ENCODE measurements at places on chromosomes 7 and 10. TPM values are rescaled to one million over a fixed set of nuclear protein-coding genes. Genes with fewer than 3 reads are reported as not detected.

The AOC1 gene
- not detected for total RNA-seq

The MYL10 gene
- not detected for total RNA-seq

The CCL26 gene
- 0.27 TPM for total RNA-seq

The MKLN1 gene
- 31.7 TPM for total RNA-seq

The KIAA1549 gene
- total RNA-seq = 7.5 TPM

The HOGA1 gene
- 1.4 TPM for total RNA-seq

The HK1 gene
- total RNA-seq = 34.2 TPM

The GPR37 gene
- total RNA-seq = 3.8 TPM

The PVRIG gene
- total RNA-seq = not detected

DNA sequence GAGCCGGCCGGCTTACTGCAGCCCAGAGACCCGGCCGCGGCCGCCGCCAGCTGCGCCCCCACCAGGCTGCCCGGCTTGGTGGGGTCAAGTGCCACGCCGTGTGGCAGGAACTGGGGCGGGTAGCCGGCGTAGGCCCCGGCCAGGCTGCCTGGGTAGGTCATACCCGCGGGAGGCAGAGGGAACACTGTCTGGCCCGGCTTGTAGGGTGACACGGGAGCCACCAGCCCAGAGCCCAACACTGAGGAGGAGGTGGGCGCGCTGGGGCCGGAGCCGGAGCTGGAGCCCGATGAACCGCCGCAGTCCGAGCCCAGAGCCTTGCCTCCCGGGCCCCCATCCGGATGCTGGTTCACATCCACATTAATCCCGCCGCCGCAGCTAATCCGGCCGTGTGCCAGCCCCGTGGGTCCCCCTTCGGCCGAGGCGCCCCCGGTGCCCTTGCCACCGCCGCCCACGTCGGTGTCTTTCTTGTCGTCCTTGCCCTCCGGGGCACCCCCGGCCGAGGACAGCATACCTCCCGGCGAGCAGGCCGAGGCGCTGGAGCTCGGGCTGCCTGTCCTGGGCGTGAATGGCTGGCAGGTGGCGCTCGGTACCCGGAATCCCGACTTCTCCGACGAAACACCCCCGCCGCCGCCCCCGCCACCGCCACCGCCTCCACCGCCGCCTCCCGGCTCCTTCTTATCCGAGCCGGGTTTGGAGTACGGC lies 2.0 kb downstream of the ZNF503 start:
- DNase-seq = peak; percentile 84

DNA sequence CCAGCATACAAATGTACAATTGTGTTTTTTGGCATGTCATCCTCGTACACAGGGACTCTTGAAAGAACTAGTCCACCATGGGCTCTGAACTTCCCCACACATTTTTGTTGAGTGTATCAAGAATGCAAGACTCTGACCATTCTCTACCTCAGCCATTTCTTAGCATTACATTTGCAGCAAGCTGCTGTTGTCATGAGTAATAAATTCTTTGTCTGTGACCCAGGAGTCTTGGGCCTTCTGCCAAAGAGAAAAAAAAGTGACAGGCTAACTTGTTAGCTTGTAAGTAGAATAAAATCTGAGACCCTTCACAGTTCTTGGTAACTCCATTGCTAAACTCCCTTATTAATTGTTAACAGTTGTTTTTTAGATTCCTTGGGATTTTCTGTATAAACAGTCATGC lies 542.3 kb upstream of the MBL2 start:
- peak; percentile 59 for DNase-seq

DNA sequence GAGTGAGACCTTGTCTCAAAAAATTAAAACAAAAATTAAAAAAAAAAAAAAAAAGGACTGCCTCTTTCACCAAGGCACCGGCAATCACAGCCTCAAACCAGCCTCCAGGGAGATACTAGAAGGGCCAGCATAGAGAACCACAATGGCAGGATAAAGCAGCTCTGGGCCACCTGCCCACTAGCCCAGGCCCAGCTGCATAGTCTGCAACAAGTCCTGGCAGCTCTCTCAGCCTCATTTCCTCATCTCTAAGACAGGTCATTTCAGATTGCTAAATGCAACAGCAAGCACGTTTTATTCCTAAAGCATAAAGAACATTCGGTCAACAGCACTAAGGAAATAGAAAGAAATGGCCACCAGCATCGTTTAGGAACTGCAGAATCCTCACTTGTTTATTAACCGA lies 28.8 kb downstream of the XPNPEP1 start:
- DNase-seq = no peak

DNA sequence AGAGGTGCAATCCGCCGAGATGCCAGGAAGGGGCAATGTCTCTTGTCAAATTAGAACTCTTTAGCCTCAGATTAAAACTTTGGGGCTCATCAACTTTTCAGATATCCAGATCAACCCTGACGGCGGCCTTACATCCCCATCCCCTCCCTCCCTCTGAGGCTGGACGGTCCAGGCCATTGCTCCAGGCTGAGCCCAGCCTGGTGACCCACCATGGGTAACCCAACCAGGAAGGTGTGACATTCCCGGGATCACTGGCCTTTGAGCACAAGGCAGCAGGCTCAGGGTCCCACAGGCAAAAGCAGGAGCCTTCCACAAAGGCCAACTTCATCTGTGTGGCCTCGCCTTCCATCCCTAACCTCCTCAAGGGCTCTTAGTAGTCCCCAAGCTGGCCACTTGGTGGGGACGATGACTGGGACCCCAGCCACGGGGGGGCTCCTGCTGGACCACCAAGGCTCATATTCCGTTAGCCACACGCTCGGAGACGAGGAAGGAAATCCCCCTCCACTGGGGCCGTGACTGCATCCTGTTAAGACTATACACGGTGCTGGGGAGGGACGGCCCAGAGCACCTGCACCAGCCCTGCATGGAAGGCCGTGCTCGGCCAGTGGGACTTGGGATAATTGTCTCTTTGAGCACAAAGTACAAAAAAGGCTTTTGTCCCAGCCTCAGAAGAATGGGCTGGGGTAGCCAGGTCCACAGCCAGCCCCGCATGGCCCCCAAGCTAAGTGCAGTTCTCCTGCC lies 62.8 kb downstream of the ZRANB1 start:
- no peak for DNase-seq

DNA sequence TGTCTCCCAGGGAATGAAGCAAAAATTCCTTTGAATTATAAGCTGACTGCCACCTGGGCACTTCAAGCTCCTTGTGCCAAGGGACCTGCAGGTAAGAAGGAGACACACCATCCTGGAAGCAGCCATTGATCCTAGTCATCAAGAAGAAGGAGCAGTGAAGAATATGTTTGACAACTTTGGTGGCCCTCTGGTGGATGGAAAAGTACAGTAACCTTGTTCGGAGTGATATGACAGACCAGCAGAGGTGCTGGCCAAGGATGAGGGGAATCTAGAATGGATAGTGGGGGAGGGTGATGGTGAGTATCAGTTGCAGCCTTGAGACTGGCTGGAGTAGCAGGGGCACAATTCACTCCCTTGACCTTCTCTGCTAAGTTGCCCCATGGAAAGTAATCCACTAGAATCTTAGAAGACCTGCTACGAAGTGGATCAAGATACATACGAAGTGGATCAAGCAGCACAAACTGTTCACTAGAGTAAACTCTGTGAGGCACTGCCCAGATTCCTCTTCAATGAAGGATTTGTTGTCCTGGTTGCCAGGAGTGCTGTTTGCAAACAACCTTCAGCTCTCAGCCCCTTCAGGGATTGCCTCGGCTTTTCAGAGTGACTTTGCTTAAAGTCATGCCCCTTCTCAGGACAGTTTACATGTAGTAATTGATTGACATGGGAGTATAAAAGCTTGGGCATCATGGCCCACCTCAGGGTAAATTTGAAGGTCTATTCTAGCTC lies 44.8 kb upstream of the ORC5 start:
- no peak for DNase-seq

DNA sequence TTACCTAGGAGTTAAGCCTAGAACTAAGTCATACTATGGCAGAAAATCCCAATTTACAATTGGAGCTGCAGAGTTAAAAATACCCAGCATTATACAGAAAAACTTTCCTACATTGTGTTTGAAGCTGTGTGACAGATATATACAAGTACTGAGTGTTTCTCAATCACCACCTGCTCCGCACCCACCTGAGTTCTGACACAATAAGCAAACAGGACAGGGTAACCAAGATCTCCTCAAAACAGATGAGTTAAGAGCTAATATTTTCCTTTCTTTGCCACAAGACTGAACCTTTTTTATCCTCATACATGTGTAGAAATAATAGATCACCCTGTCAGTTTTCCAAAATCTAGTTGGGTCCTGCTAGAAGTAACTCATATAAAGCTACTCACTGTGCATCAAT lies 186.3 kb downstream of the DOCK4 start:
- DNase-seq = no peak

DNA sequence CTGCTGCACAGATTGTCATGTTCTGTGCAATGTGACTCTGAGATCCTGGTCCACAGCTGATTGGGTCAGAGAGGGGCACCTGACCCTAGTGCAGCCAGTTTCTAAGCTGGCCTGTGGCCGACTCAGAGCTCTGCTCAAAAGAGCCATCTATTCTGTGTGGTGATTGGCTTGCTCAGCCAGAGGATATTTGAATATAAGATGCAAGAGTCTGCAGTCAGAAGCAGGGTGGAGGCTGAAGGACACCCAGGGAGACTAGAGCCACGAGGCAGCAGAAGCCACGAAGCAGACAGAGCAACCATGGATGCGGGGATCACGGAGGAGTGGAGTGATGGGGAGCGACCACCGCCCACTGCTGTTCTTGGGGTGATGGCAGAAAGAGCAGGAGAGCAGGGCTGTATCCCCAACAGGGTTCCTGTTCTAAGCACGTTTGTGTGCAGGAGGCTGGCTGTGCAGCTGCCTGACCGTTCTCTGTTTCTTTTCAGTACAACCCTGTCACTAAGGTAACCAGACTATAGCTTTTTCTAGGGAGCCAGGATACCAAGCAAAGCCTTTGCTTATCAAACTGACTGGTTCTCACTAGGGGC lies 19.5 kb upstream of the RHEB start:
- DNase-seq = no peak

DNA sequence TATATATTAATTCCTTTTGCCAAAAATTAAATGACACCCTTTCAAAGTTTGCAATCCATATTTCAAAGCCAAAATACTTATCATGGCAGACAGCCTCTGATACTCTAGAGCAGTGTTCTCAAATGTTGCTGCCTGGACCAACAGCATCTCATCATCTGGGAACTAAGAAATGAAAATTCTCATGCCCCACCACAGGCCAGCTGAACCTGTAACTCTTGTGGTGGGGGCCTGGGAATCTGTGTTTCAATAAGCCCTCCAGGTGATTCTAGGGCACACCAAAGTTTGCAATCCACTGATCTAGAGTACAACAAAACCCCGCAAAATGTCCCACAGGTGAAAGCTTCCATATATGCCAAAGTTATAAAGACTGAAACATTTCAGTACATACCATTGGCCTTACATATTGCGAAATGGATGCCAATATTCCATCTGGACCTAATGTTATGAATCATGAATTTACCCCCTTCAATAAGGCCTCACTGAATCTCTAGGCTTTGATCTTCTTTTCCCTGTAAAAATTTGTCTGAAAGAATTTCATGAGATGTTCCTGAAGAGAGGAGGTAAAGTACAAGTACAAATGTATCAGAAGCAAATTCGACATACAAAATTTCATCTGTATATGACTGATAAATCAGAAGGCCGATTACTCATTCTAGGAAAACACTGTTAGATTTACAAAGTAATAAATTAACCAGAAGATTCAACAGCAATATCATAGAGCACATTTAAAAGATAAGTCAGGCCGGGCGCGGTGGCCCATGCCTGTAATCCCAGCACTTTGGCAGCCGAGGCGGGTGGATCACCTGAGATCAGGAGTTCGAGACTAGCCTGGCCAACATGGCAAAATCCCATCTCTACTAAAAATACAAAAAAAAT lies 25.3 kb upstream of the EPC1 start:
- DNase-seq = no peak

DNA sequence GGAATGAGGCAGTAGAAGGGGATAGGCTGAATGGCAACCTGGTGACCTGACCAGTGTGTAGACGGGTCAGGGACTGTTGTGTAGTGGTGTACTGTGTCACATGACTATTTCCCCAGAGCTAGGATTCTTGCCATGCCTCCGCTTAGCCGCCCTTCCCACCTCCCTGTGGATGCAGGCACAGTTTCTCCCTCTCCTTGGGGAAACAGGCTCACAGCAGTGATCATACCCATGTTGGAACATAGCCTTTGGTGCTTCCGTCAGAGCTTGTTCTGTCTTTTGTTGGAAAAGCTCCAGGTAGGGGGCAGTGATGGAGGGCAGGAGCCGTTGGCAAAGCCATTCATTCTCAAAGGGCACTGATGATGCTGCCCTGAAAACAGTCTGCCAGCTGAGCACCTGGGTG lies 44.3 kb downstream of the OGDH start:
- DNase-seq = no peak

- no peak for DNase-seq
Observed at GRCh38 chr10:83193026-83193425, 946.3 kb upstream of the GHITM start.

- no peak for DNase-seq
Observed at GRCh38 chr10:29114141-29114540, 174.7 kb upstream of the LYZL1 start.

DNA sequence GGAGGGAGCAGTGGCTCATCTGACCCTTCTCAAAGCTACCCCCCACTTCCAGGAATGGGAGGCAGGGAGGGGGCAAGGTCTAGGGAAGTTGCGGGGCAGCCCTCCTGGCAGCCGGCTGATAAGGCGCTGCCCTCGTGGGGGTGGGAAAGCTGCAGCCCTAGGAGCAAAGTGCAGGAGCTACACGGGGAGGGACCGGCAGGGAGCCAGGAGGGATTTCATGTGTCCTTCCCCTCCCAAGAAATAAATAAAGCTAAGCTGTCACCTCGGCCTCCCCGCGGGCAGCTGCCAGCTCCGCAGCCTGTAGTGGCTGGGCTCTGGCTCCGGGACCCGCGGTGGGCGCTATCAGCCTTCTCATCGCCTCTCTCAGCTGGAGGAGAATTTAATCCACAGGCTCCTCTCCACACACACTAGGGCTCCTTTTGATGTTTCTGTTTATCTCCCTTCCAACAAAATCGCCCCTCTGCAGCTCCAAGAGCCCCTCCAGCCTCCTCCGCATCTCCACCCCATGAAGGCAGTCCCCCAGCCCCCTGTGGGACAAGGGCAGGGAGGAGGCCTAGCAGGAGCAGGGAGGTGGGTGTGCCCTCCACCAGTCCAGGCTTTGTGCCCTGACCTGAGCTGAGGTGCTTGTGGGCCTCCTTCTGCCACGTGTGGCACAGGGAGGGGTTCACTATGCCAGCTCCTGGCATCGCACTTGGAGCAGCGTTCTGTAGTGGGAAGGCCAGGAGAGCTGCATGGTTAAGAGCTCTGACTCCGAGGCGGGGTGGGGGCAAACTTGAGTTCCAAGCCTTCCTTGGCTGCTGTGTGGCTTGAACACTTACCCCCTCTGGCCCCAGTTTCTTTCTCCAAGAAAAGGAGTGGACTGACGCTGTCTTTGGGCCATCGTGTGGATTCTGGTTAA lies 80.5 kb downstream of the C10orf105 start:
- DNase-seq = no peak

GRCh38 chr10:127024685-127025435 lies 119.6 kb downstream of the DOCK1 start:
- DNase-seq = no peak

- no peak for DNase-seq
Observed at GRCh38 chr7:124898531-124898930, 31.1 kb downstream of the POT1 start.

GRCh38 chr7:105800442-105800841 lies 76.0 kb downstream of the ATXN7L1 start:
- no peak for DNase-seq
